Tibial nerve (tissue), 4 donors: ENCODE measurements at places on chromosomes 5 and 9. TPM values are rescaled to one million over a fixed set of nuclear protein-coding genes. Genes with fewer than 3 reads are reported as not detected.
A peak's percentile ranks its signal among the peaks of the same experiment; 100 is the strongest.

- no peak for DNase-seq
Measured at GRCh38 chr5:7742241-7742656, 108.7 kb downstream of the CFAP90 start.

DNA sequence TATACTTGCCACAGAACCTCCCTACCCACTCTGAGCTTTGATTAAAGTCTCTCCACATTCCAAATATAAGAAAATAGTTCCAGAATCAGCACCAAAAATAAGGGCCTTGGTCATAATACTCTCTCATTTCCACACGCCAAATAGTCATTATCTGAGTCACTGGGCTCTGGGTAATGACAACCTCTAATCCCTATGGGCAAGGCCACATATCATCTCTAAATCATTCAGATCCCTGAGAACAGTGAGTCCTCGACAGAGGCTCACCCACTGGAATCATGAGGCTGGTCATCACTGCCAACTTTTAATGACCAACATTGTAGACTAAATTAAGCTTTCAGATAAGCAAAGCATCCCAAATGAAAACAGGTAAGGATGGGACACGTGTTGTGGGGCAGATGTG lies 28.1 kb downstream of the FAM114A2 start:
- DNase-seq, result no peak

GRCh38 chr5:103033696-103034095 lies 86.2 kb downstream of the GIN1 start:
- DNase-seq, result no peak

DNA sequence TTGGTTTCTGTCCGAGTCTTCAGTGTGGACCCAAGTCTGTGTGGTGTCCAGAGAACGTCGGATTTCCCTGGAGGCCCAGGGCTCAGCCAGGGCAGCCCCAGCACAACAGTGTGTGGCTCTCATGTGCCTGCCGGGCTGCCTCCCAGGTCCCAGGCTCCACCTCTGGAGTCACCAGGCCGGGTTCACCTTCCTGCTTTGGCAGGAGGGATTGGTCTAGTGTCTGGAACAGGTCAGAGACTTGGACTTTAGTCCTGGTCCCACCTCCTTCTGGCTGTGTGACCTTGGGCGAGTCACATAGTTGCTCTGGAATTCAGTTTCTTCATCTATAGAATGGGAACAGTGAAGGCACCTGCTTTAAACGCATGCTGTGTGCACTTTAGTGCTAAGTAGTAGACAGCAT lies 3.2 kb downstream of the DOLPP1 start:
- DNase-seq, result no peak

DNA sequence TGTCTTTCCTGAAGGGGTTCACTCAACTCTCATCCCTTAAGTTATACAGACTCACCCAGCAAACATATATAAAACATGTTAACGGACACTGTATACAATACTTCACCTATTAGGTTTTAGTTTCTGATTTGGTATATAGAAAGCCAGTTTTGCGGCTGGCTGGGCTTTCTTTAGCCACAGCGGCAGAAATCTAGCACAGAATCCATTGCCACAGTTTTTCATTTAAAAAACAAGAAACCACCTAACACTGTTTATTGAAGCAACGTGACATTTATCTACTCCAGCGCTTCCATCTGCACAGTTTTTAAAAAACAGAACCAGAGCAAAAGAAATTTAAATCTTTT lies 67.3 kb downstream of the SNX30 start:
- DNase-seq, result no peak

DNA sequence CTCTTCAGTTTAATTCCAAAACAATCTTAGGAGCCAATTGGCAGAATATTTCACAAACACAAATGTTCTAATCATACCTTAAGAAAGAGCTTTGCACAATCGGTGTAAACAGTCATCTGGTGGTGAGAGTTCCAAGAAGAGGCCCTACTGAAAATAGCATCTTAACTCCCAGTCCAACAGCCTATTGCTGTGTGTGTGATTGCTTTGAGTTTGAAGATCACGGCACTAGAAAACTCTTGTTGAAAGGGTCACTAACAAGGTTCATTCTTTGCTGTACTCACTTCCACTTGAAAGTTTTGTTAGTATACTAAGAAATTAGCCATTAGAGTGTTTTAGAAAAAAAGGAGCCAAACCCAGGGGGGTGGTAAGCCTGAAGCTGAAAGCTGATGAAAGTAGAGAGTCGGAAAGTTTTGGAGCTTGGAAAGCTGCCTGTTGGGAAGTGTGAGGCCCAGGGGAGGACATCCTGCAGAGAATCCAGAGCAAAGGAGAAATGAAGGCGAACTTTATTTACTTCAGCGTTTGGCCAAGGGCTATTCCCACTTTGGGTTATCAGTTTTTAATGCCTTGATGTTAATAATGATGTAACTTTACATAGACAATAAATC lies 180.3 kb upstream of the GHR start:
- DNase-seq, result peak; percentile 45

DNA sequence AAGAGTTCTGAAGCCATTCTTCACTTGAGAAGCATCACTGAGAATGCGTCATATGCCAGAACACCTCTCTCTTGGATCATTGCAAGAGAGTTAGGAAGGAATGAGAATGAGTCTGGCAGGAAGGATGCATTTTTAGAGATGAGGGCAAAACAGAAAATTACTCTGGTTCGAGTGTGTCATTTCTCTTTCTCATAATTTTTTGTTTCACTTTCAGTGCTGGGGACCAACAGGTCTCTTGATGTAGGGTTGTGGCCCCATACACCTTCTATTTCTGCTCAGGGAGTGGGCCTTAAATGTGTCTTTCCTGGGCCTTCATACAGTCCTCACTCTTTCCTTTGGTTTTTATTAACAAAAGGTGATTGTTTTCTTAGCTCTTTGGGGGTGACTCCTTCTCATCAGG lies 302.4 kb downstream of the NR3C1 start:
- DNase-seq, result no peak

GRCh38 chr9:93094658-93095204 lies 1.3 kb upstream of the CARD19 start:
- peak; percentile 54 for DNase-seq

DNA sequence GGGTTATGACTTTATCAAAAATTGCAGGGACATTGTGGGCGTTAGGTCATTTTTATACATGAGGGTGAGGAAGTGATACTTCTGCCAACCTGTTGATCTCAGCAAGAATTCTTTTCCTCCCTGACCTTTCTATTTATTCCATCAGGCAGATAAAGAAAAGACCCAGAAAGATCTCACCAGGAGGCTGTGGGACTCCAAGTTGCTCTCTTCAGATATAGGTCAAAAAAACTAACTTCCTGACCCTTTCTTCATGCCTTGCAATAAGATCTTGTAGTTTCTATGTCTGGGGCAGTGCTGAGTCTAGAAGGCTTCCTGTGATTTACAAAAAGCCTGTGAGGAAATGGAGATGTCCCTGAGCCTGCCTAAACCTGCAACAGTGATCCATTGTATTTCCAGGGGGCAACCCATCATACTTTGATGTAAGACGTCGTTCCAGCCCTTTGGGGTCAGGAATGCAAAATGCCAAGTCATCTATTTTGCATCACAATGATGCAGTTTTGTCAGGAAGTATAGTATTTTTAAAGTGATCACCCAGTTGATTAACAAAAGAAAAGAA lies 22.0 kb upstream of the PIK3R1 start:
- no peak for DNase-seq

DNA sequence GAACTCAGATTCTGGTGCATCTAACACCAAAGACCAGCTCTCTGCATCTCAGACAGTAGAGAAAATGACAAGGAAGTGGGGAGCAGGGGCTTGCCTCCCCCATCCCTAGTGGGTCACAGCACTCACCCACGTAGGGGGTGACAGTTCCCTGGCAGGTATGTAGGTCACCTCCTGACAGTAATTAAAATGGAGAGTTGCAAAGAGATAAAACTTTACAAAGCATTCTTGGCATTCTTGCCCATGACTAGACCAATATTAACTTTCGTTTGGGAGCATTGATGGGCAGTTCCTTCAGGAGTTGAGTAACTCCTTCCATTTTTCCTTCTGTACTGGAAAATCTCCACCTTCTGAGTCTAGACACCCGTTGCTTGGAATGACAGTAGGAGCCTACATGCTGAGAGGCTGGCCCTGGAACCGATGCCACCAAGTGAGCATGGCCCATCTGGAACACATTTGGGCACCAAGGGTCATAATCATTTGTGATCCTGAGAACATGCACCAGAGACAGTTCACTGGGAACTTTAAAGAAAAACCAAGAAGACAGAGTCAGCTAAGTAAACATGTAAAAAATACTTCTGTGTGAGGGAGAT lies 81.5 kb upstream of the MSX2 start:
- no peak for DNase-seq

DNA sequence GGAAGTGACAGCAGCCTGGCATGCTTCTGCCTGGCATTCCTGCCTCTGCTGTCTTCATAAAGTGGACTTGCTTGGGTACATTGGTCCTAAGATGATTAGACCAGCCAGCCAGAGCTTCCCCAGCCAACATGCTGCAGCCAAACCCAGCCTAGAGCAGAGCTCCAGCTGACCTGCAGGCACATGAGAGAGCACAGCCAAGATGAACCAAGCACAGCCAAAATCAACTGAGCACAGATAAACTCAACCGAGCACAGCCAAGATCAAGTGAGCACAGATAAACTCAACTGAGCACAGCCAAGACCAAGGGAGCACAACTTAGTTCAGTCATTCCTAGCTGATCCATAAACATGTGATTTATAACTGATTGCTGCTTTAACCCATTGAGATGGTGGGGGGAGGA lies 266.5 kb downstream of the MSX2 start:
- DNase-seq, result no peak

DNA sequence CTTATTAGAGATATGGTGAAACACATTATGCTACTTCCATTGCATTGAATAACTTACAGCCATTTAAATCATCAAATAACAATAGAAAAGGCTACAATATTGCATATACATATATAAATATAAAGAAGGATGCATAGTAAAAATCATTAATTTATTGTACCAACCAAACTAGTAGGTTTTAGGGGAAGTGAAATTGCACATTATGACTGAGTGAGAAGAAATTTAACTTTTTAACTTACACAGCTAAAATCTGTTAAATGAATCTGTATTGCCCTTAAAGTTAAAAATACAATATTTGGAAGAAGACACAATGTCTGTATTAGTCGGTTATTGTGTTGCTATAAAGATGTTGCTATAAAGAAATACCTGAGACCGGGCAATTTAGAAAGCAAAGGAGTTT lies 2073.7 kb upstream of the ACO1 start:
- DNase-seq, result no peak

DNA sequence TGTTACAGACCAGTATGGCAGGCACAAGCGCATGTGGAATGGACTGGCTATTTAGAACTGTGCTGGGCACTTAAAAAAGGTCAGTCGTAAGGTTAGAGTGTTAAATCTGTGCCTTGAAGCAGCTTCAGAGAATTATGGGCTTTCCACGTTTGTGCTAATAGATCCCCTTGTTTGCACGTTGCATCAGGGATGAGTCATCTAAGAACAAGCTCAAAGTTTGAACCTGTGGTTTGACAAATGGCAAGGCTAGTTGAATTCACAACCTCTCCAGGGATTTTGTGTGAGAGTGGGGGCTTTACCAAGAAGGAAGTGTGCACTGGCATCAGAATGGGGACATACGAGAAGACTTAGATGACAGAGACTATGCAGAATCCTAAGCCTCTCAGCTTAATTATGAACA lies 249.6 kb downstream of the IRX1 start:
- DNase-seq, result no peak

DNA sequence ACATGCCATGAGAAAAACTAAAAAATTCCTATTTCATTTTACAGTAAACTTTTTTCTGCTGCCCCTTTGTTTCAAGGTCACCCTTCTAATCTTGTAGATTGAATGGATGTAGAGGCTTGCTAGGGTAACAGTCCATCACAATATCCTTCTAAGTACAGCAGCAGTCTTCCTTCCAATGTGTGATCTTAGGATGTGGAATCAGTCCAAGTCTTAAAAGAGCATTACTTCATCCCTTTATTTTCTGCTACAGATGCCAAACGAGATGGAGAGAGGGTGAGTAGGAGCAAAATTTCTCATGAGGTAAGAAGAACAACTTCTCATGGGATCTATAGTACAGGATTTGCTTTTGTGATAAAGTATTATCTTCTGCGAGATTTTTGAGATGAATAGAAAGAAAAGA lies 704 bp upstream of the IL33 start:
- DNase-seq, result no peak

GRCh38 chr5:180070756-180071530 lies 616 bp downstream of the RNF130 start:
- DNase-seq, result no peak

- no peak for DNase-seq
Measured at GRCh38 chr5:6361101-6361500, 17.2 kb downstream of the MED10 start.

GRCh38 chr9:14080959-14081542 lies 232.9 kb downstream of the NFIB start:
- DNase-seq, result no peak

- no peak for DNase-seq
Measured at GRCh38 chr9:130172858-130173665, 858 bp downstream of the NCS1 start.

- DNase-seq, result no peak
Measured at GRCh38 chr9:79120941-79121340, 450.8 kb upstream of the TLE4 start.

GRCh38 chr9:4177970-4178758 lies 121.7 kb downstream of the GLIS3 start:
- no peak for DNase-seq

GRCh38 chr5:36017622-36018021 lies 26.4 kb upstream of the UGT3A1 start:
- DNase-seq, result no peak

DNA sequence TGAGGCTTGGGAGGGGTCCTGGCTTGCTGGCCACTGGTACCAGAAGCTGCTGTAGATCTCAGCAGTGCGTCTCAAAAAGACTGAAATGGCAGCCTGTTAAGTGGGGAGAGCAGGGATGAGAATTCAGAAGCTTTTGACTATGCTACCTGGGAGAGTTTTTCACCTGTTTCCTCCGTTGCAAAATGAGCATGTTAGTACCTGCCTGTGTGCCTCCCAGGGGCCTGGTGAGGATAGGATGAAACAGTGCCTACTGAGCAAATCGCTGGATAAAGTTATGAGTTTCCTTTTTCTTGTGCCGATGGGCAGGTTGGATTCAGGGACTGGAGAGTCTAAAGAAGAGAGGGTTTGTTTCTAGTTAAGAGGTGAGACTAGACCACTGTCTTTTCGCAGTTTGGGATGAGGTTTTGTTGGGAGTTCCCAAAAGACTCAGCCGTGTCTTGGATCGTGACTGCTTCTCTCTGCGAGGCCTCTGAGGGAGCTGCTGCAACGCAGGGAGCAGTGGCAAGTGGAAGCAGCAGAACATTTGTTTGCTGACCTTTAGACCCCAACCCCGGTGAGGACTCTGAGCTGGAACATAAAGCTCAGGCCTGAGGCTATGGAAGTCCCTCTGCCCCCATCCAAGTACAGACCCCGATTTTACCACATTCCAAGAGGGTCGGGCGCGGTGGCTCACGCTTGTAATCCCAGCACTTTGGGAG lies 1.4 kb downstream of the RALGPS1 start:
- no peak for DNase-seq

The LCN15 gene
- not detected for total RNA-seq

The ZNF462 gene
- total RNA-seq, result 28.5 TPM

The GHR gene
- 39.6 TPM for total RNA-seq

The PCDHA5 gene
- 0.42 TPM for total RNA-seq

The DDX31 gene
- total RNA-seq, result 27.6 TPM

The SAXO1 gene
- total RNA-seq, result 1.0 TPM

The CCL27 gene
- not detected for total RNA-seq

The CDC25C gene
- total RNA-seq, result 0.60 TPM
